ENCODE measurements at places on chromosomes 3 and 15.

GRCh38 chr3:195094191-195094921 lies 176.6 kb downstream of the XXYLT1 start:
- H3K4me3 ChIP-seq: no peak overlapping the region
- no peak overlapping the region for H3K27ac ChIP-seq
- H3K27me3 ChIP-seq: no peaks in the 10 kb centered on the region
- DNase-seq: no peak
- H3K4me1 ChIP-seq: no peaks in the 10 kb centered on the region
- no peaks in the 10 kb centered on the region for H3K36me3 ChIP-seq

GRCh38 chr3:122562923-122563716 lies 980 bp downstream of the PARP9 start:
- H3K27ac ChIP-seq: peak overlapping the region; percentile 86
- no peak for DNase-seq
- no peaks in the 10 kb centered on the region for H3K36me3 ChIP-seq
- no peaks in the 10 kb centered on the region for H3K27me3 ChIP-seq
- H3K4me1 ChIP-seq: peaks cover 5% of the 10 kb centered on the region
- peak overlapping the region; percentile 76 for H3K4me3 ChIP-seq

DNA sequence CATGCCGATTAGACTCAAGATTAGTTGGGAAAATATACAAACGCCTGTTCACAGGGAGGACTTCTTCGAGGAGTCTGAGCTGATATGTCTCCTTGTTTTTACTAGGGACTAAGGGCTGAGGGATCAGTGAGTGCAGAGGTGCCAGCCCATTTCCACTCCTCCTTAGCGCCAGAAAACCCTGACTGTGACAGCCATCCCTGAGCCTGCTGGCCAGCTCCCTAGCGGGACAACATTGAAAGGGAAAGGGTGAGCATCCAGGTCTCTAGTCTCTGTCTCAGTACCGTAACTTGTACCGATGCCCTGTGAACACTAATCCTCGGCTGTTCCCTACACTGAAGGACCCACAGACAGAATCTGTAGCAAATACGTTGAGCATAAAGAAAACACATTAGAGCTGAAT lies 243.4 kb downstream of the WNT5A start:
- H3K27ac ChIP-seq: no peak overlapping the region
- no peaks in the 10 kb centered on the region for H3K4me1 ChIP-seq
- no peaks in the 10 kb centered on the region for H3K36me3 ChIP-seq
- no peak overlapping the region for H3K4me3 ChIP-seq
- DNase-seq: no peak

GRCh38 chr3:157544501-157545130 lies 41.4 kb upstream of the VEPH1 start:
- no peak overlapping the region for H3K4me3 ChIP-seq
- no peak for DNase-seq
- H3K27ac ChIP-seq: no peak overlapping the region

DNA sequence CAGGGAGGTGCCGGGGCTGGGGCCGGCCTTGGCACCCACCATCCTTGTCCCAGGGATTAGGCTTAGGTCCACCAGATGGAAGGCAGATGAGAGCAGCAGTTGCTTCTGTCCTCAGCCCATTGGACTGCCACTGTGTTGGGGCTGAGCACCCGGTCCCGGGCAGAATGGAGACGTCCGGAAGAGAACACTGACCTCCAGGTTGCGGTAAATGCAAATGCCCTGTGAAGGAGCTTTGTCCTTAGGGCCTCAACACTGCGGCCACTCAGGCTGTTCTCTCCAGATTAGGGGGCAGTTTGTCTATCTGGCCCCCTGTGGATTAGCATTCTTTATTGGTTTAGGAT lies at the start of gene SERINC4:
Gene SERINC4 (minus strand): TSS at position 276 of the 341 bp plus-strand sequence. CDS start 234 bp downstream, at position 42.
- DNase-seq: no peak
- peak within 1 kb of the TSS; percentile 85 for H3K4me3 ChIP-seq
- no peaks in the 10 kb centered on the region for H3K36me3 ChIP-seq

- H3K4me3 ChIP-seq: no peak overlapping the region
- no peak overlapping the region for H3K27ac ChIP-seq
- no peaks in the 10 kb centered on the region for H3K4me1 ChIP-seq
These were observed 142.3 kb upstream of the STRIT1 start for GRCh38 chr3:155435821-155436220.

GRCh38 chr3:144127700-144128099 lies 156.1 kb downstream of the DIPK2A start:
- peaks cover 4% of the 10 kb centered on the region for H3K4me1 ChIP-seq
- DNase-seq: no peak
- H3K27me3 ChIP-seq: no peaks in the 10 kb centered on the region
- no peak overlapping the region for H3K27ac ChIP-seq
- no peak overlapping the region for H3K4me3 ChIP-seq

GRCh38 chr3:59908701-59909100 lies 858.9 kb upstream of the CFAP20DC start:
- no peaks in the 10 kb centered on the region for H3K27me3 ChIP-seq
- no peak overlapping the region for H3K27ac ChIP-seq
- no peak overlapping the region for H3K4me3 ChIP-seq
- H3K36me3 ChIP-seq: no peaks in the 10 kb centered on the region

- H3K4me3 ChIP-seq: no peak overlapping the region
- DNase-seq: no peak
- no peaks in the 10 kb centered on the region for H3K36me3 ChIP-seq
- H3K4me1 ChIP-seq: no peaks in the 10 kb centered on the region
- H3K27me3 ChIP-seq: no peaks in the 10 kb centered on the region
- no peak overlapping the region for H3K27ac ChIP-seq
These were observed 27.9 kb upstream of the TGFBR2 start for GRCh38 chr3:30578479-30578878.

- H3K4me3 ChIP-seq: no peak overlapping the region
- DNase-seq: no peak
- peak overlapping the region; percentile 38 for H3K27ac ChIP-seq
These were observed 69.2 kb downstream of the KLHL25 start for GRCh38 chr15:85725564-85725963.

Data from ovary (tissue), 10 donors.